ENCODE measurements at places on chromosomes 7 and 10. TPM values are rescaled to one million over a fixed set of nuclear protein-coding genes. Genes with fewer than 3 reads are reported as not detected.

The STAG3 gene
- total RNA-seq, result 0.13 TPM

The GNGT1 gene
- total RNA-seq, result not detected

The MYL10 gene
- not detected for total RNA-seq

The PAX2 gene
- total RNA-seq, result not detected

The NOM1 gene
- total RNA-seq, result 18.1 TPM

The SRGN gene
- 218 TPM for total RNA-seq

The SRRM3 gene
- total RNA-seq, result 3.3 TPM

The NPY4R2 gene
- total RNA-seq, result not detected

The LBX1 gene
- total RNA-seq, result not detected

The SLC13A4 gene
- not detected for total RNA-seq

The GPR15LG gene
- total RNA-seq, result not detected

The GPNMB gene
- total RNA-seq, result not detected

The ASB10 gene
- total RNA-seq, result not detected

The PRR15 gene
- not detected for total RNA-seq

The SPDYE2 gene
- total RNA-seq, result not detected

The HOXA6 gene
- total RNA-seq, result 1.9 TPM
